Cerebellum (tissue), 4 donors: ENCODE measurements at places on chromosomes 13 and 19. TPM values are rescaled to one million over a fixed set of nuclear protein-coding genes. Genes with fewer than 3 reads are reported as not detected.

The MAP4K1 gene
- total RNA-seq = 0.27 TPM

The FOXA3 gene
- not detected for total RNA-seq

The LYPD3 gene
- total RNA-seq = not detected

The PCDH20 gene
- total RNA-seq = 2.4 TPM
